ENCODE measurements at places on chromosomes 4 and X.

DNA sequence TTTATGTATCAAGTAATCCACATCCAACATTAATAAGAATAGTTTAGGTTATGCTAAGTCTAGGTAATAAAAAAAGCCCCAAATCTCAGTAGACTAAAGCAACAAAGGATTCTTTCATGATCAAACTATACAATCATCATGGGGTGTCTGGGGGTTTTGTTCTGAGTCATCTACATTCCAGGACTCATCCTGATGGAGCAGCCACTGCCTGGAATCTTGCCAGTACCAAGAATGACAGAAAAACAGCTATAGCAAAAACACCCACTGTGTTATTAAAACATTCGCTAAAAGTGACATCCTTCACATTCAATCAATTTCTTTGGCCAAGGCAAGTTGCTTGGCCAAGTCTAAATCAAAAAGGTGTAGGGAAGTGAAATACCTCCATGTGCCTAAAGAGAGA lies 3.9 kb upstream of the ARHGEF38 start:
- DNase-seq = peak; percentile 23

DNA sequence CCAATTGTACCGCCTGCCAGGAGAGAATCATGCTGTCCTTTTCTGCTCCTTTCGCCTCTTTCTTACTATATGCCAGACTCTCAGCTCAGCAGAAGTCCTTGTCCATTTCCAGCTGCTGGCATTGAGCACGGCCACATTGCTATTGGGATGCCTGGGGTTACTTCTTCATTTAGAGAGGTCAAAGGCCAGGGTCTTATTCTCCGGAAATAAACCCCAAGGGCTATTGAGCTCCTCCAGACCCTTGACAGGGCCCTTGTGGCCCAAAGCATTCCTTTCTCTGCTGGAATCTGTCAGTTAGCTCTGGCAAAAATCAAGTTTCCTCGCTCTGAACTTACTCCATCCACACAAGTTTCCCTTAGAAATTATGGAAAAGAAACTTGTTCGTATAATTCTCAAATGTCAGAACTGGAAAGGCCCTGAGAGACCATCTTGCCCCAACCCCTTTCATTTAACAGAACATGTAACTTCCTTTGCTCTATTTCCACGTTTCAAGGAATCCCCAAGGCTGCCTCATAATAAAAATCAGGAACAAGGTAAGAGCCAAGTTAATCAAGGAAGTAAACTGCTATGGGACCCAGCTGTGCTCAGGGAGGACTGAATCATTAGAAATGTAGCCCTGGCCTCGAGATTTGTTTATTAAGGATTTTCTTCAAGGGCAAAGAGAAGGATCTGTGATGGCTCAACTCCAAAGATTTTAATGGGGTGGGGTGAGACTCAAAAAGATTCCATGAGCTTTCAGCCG lies 11.8 kb downstream of the AKAP4 start:
- no peak for DNase-seq

DNA sequence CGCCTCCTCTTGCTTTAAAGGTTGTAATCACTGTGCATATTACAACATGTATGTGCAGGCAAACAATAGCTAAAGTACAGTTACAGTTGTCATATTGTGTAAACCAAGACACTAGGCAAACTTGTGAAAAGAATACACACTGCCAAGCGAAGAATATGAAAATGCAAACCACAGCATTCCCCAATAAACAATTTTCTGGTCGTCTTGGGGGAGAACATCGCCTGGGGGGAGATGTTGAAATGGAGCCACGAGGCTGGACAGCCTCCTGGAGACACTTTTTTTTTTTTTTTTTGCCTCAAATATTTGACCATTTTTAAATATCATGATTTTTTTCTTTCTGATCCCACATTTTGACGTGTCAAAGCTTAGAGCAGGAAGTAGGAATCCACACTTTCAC lies 51.7 kb upstream of the PDLIM3 start:
- DNase-seq = no peak

GRCh38 chr4:66569228-66569627 lies 898.9 kb upstream of the EPHA5 start:
- no peak for DNase-seq

GRCh38 chr4:108611365-108611764 lies 9.0 kb upstream of the RPL34 start:
- DNase-seq = peak; percentile 22

DNA sequence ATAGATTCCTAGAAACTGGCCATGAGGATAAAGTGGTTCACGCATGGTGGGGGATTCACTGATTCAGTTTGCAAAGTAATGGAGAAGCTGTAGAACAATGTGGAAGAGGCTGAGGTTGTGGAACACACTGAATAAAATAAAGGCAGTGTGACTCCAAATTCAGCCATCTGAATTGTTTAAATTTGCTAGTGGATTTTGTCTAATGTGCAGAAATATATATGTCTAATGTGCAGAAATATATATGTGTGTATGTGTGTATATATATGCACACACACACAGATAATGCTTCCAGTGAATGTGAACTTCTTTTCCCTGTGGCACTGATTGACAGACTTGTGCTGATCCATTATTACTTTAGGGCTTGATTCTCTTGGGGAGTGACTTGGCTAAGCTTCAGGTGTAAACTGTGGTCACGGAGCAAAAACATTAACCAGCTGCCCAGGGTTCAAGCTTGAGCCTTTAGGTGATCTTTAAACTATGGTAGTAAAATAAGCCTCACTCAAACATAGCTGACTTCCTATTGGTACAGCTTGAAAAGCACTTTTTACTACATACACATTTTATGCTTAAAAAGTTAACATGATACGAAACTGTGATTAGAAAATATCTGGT lies 3.5 kb downstream of the STBD1 start:
- DNase-seq = no peak

DNA sequence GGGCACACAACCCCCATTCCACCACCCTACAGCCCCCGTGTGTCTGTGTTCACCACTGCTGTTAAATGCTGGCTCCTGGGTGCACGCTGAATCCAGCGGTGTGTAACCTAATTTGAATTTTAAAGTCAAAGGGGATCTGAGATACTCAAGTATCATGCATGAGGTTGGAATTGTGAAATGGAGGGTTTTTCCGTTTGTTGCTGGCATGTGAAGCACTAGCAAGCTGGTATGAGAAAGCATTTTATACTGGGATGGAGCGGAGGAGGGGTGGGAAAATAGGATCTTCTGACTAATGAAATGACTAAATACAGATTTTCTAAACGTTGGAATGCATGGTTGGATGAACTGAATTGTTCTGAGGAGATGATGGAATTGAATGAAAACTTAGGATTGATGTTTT lies 36.9 kb upstream of the FAT1 start:
- peak; percentile 98 for DNase-seq

GRCh38 chr4:7041801-7042502 lies 1.2 kb upstream of the TADA2B start:
- DNase-seq = peak; percentile 24

GRCh38 chr4:10722957-10723356 lies 38.4 kb upstream of the CLNK start:
- no peak for DNase-seq

GRCh38 chr4:94669672-94670664 lies 87.8 kb upstream of the BMPR1B start:
- DNase-seq = no peak

- no peak for DNase-seq
Observed at GRCh38 chr4:81470456-81471297, 1.0 kb downstream of the RASGEF1B start.

GRCh38 chrX:40076750-40077575 lies 20.8 kb downstream of the BCOR start:
- no peak for DNase-seq

- no peak for DNase-seq
Observed at GRCh38 chrX:10142041-10142599, 14.7 kb upstream of the CLCN4 start.
